ENCODE measurements at places on chromosomes 13 and 19. TPM values are rescaled to one million over a fixed set of nuclear protein-coding genes. Genes with fewer than 3 reads are reported as not detected.

DNA sequence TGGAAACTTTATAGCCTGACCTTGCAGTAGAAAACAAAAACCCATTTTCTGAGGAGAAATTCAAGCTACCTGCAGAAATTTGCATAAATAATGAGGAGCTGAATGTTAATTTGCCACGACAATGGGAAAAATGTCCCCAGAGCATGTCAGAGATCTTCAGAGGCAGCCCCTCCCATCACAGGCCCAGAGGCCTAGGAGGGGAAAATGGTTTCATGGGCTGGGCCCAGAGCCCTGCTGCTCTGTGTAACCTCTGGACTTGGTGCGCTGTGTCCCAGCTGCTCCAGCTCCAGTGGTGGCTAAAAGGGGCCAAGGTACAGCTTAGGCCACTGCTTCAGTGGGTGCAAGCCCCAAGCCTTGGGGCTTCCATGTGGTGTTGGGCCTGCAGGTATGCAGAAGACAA, 257.9 kb downstream of the NHLRC3 start:
- H3K4me3 ChIP-seq, result no peak overlapping the region
- no peaks in the 10 kb centered on the region for H3K27me3 ChIP-seq

GRCh38 chr19:29947871-29948270, 5.8 kb downstream of the URI1 start:
- no peak overlapping the region for H3K4me3 ChIP-seq
- DNase-seq, result no peak
- no peaks in the 10 kb centered on the region for H3K27me3 ChIP-seq
- H3K4me1 ChIP-seq, result peaks cover 21% of the 10 kb centered on the region
- H3K27ac ChIP-seq, result no peak overlapping the region

- no peaks in the 10 kb centered on the region for H3K4me1 ChIP-seq
- H3K4me3 ChIP-seq, result no peak overlapping the region
- no peak overlapping the region for H3K27ac ChIP-seq
- DNase-seq, result no peak
Measured at GRCh38 chr13:70088926-70089325, 18.7 kb upstream of the ATXN8OS start.

DNA sequence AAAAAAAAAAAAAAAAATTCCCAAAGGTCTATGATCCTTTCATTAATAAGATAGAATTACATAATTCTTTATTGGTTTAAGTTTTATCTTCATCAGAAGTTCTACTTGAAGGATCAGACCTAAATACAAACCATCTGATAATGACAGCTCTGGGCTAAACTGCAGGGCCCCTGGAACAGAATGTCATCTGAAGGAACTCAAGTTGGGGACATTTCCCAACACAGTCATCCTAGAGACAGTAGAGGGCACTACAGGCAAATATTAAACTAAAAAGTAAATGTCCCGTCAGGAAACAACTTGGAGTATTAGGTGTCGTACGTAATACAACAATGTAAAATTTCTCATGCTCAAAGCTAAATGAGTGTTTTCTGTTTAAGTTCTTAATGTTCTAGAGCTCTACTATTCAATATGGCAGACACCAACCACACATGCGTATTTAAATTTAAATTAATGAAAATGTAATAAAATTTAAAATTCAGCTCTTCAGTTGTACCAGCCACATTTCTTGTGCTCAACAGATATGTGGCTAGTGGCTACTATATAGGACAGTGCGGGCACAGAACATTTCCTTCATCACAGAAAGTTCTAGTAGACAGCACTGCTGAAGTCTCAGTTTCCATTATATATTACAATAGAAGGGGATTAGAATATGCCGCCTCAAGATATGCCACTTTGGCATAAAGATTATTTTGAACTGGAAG, 21.8 kb upstream of the NAXD start:
- no peaks in the 10 kb centered on the region for H3K27me3 ChIP-seq
- DNase-seq, result no peak
- H3K4me3 ChIP-seq, result no peak overlapping the region
- no peak overlapping the region for H3K27ac ChIP-seq

Gene NR2F6
- 0.74 TPM for total RNA-seq

Gene LATS2
- total RNA-seq, result 6.2 TPM

All from CD4-positive, alpha-beta T cell (primary cell).